ENCODE measurements at places on chromosomes 6 and 20.
A peak's percentile ranks its signal among the peaks of the same experiment; 100 is the strongest.

- peaks cover 6% of the 10 kb centered on the region for H3K27me3 ChIP-seq
- no peaks in the 10 kb centered on the region for H3K4me1 ChIP-seq
- no peaks in the 10 kb centered on the region for H3K36me3 ChIP-seq
- H3K4me3 ChIP-seq, result no peak overlapping the region
Observed at GRCh38 chr6:40409716-40410397, 177.3 kb downstream of the LRFN2 start.

DNA sequence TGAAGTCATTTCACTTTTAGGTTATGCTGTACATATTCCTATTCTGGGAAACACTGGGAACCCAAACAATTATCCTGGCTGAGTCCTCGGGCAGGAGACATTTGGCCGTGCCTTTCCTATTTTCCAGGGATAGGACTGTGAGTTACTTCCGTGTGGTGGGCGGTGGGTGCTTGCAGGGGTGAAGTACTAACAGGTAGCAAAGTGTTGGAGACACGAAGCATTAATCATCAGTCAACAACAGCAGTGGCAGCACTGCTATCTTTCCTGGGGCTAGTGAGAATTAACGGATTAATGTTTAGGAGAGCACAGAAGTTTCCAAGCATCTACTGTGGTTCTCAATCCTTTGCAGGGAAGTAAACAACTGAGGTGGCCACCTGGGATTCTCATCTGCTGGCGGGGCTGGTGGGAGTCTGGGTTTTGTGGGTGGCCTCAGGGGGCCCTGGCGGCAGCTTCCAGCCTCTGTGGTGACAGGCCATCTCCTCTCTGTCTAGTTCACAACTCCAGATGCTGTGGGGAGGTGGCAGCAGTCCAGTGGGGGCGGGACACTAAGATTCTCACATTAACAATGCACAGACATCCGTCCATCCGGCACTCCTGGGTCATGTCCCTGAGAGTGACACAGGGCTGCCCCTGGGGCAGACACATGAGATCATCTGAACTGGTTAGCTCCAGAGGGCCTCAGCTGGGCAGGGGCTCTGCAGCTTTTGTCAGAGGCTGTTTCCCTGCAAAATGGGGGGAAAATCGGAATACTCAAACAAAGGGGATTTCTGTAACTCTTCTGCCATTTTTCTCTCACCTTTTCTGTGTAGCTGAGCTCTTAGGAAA lies 90.9 kb downstream of the GJA10 start:
- H3K4me1 ChIP-seq, result peaks cover 18% of the 10 kb centered on the region
- DNase-seq, result peak; percentile 89
- H3K27ac ChIP-seq, result peak overlapping the region; percentile 76
- no peaks in the 10 kb centered on the region for H3K36me3 ChIP-seq

GRCh38 chr6:3266170-3266569 lies 7.4 kb downstream of the PSMG4 start:
- no peak overlapping the region for H3K27ac ChIP-seq
- H3K27me3 ChIP-seq, result no peaks in the 10 kb centered on the region
- no peak overlapping the region for H3K4me3 ChIP-seq
- DNase-seq, result no peak
- peaks cover 33% of the 10 kb centered on the region for H3K36me3 ChIP-seq

- H3K27ac ChIP-seq, result no peak overlapping the region
- no peaks in the 10 kb centered on the region for H3K27me3 ChIP-seq
- no peaks in the 10 kb centered on the region for H3K36me3 ChIP-seq
Observed at GRCh38 chr6:153210083-153210482, 79.0 kb upstream of the RGS17 start.

- peak; percentile 76 for DNase-seq
- no peaks in the 10 kb centered on the region for H3K4me1 ChIP-seq
- H3K27me3 ChIP-seq, result no peaks in the 10 kb centered on the region
- no peak overlapping the region for H3K4me3 ChIP-seq
Observed at GRCh38 chr20:23235173-23236027, 115.2 kb upstream of the NXT1 start.

DNA sequence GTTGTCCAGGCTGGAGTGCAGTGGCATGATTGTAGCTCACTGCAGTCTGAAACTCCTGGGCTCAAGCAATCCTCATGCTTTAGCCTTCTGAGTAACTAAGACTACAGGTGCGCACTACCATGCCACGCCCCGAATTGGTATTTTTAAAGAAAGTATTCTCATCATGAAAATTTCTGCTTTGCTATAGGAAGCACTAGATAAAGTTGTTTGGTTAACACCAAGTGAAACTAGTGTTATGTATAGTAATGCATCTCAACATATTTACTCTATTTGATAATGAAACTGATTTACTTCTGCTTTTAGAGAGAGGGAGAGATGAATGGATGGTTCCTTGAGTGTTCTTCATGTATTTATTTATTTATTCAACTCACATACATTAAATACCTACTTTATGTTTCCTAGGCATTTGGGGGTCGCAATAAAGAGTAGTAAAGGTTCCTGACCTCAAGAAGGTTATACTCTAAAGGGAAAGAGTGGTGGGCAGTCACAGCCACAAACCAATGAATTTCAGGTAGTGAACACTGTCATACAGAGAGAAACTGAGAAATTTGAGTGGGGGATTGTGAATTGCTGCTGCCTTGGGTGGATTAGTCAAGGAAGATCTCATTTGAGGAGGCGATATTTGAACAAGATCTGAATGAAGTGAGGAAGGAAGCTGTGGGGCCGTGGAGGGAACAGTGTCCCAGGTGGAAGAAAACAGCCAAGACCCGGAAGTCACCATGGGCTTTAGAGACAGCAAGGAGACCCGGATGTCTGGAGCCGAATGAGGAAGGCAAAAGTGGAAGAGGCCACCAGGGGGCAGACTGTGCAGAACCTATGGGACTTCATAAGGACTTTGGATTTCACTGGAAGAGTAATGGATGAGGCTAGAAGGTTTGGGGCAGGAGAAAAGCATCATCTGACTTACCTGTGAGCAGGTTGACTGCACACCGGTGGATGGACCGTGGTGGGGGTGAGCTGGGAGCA lies 185.6 kb downstream of the TSHZ2 start:
- peaks cover 3% of the 10 kb centered on the region for H3K4me1 ChIP-seq
- DNase-seq, result peak; percentile 29
- no peak overlapping the region for H3K27ac ChIP-seq
- no peaks in the 10 kb centered on the region for H3K27me3 ChIP-seq
- no peaks in the 10 kb centered on the region for H3K36me3 ChIP-seq

Data from heart left ventricle (tissue), 16 donors.